Activated CD4-positive, alpha-beta T cell treated with anti-CD3 and anti-CD28 coated beads, Interleukin-2, amount 10 ng/mL, durations not matched to agents 24 days and 14 days (primary cell): ENCODE measurements at places on chromosomes 2 and 18.

DNA sequence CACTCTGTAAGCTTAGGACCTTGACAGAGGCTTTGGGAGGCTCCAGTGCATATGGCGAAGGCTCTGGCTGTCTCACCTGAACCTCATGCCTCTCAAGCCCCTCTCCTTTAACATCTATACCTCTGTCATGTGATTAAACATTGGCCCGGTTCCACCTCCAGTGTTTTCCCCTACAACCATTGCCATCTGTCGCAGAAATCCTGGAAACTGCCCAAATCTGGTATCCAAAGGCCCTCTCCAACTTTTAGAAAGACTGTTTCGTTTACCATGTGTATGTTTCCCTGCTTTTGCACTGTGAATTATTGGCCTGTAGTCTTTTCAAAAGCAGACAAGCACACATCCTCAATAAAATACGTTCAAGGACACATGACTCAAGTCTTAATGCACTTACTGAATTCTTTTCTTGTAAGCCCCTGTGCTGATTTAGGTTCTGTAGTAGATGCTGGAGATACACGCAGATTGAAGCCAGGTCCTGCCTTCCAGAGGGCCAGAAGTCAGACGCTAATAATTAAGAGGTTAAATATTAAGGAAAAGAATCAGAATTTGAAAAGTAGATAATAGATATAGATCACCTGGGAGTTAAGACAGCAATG lies 386.4 kb upstream of the SLC14A2 start:
- DNase-seq, result no peak

DNA sequence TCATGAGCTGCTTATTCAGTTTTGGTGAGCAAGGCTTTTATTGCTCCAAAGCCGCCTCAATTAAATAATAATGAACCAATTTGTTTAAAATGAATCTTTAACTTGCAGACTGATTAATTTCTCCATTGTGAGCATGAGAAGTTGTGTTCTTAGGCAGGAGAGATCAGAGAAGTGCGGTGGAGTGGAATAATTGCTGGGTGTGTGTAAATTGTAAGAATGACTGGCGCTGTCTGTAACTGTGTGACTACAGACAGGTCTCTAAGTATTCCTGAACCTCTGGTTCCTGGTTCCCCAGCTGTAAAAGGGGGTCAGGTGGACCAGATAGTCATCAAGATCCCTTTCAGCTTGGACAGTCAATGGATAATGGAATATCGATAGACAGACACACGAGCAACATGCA lies 98.0 kb upstream of the EFEMP1 start:
- DNase-seq, result no peak

- no peak for DNase-seq
Measured at GRCh38 chr18:6373187-6373586, 41.5 kb downstream of the L3MBTL4 start.

- DNase-seq, result no peak
Measured at GRCh38 chr2:65388596-65389390, 43.6 kb downstream of the SPRED2 start.

DNA sequence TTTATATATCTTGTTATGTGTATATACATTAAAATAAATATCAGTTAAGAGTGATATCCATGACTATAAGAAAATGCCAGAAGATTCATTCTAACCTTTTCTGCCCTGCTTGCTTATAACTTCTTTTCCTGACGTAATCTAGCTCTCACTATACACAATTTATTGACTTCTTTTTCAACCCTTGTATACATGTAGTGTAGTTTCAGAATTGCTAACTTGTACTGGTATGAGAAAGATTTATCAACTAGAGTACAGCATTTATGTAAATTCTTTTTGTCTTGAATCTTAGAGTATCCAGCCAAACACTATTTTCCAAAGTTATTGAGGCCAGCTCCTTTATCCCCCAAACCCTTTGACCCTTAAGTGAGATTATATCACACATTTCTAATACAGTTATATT lies 798.0 kb upstream of the RAB6C start:
- DNase-seq, result no peak

DNA sequence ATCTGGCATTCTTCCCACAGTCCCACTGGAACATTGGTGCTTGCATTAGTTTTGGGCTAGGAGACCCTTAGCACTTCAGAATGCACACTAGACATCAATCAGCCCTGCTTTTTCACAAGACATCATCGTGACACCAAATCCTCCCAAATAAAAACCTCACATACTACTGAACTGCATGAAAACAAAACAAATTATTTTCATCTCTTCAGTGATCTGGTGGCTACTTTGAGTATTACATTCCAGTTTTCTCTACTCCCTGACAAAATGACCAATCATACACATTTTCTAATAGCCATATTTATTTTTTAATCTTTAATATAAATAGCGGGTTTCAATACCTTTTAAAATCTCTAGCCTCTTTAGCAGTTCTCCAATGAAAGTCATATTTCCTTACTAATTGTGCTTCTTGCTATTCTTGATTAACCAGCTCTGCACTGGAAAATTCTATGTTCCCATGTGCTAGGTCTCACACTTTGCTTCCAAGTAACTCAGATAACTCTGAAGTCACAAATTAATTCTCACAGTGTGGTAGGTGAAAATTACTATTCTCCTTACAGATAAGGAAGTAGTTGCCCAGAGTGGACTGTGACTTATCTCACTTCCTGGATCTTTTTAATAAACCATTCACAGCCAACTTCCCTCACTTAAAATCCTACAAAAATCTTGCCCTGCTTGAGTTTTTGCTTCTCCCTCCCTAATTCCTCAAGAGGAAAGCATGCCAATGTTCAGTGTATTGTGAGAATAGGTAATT lies 82.5 kb upstream of the EPB41L3 start:
- DNase-seq, result no peak

GRCh38 chr18:21342372-21342771 lies 100.3 kb downstream of the GREB1L start:
- no peak for DNase-seq

DNA sequence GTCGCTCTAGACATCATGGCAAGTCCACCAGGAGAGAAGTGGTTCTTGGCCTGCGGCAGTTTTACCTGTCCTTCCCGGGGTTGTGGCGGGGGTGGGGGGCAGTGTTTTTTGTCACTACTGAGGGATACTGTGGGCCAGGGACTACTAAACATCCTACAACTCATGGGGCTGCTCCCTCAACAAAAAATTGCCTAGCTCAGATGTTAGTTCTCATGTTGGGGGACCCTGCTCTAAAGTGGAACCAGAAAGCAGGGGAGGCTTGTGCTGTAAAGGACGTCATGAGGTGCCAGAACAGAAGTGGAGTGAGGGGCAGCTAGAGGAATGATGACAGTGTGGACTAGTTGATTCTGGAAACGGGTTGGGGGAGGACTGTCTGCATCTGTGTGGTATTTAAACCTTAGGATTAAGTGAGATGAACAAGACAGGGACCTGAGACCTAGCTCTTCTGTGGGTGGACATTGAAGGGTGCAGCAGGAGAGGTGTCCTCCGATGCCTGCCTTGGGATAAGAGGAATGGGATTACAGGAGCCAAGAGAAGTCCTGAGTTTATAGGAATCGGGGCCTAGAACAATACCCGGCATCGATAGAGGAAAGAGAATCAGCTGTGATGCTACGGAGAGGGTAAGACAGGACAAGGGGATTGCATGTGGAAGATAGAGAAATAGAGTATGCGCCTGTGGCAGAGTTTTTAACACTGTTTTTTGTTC lies 2.7 kb downstream of the RPL31 start:
- DNase-seq, result no peak

DNA sequence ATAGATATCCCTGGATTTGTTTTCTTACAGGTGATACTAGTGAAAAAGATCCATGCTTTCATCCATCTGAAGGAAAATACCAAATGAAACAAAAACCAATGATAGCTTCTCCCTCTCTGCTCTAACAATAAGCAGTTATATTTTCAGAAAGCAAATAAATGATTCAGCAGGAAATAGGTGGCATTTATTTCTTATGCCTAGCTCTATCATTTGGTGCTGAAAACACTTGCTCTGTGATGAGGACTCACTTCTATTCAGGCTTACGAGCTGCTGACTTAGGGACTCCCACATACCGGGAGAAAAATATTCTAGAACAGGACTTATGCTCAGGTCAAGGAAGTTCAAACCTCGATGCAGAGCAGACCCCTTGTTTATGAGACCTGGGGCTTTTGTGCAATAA lies 142.6 kb downstream of the SETBP1 start:
- no peak for DNase-seq

- DNase-seq, result no peak
Measured at GRCh38 chr2:204160989-204161388, 224.4 kb downstream of the ICOS start.

- no peak for DNase-seq
Measured at GRCh38 chr18:52341608-52342381, 1.8 kb downstream of the DCC start.

GRCh38 chr18:12310762-12311161 lies 2.7 kb downstream of the TUBB6 start:
- DNase-seq, result no peak

DNA sequence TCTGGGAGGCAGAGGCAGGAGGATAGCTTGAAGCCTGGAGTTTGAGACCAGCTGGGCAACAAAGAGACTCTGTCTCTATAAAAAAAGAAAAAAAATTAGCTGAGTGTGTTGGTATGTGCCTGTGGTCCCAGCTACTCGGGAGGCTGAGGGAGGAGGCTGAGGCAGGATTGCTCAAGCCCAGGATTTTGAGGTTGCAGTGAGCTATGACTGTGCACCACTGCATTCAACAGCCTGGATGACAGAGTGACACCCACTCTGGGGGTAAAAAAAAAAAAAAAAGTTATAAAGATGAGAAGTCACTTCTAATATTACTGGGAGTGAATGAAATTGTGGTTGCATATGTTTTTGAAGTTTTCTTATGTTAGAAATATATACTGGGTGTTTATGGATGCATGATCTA lies 71.6 kb downstream of the C2orf74 start:
- no peak for DNase-seq

DNA sequence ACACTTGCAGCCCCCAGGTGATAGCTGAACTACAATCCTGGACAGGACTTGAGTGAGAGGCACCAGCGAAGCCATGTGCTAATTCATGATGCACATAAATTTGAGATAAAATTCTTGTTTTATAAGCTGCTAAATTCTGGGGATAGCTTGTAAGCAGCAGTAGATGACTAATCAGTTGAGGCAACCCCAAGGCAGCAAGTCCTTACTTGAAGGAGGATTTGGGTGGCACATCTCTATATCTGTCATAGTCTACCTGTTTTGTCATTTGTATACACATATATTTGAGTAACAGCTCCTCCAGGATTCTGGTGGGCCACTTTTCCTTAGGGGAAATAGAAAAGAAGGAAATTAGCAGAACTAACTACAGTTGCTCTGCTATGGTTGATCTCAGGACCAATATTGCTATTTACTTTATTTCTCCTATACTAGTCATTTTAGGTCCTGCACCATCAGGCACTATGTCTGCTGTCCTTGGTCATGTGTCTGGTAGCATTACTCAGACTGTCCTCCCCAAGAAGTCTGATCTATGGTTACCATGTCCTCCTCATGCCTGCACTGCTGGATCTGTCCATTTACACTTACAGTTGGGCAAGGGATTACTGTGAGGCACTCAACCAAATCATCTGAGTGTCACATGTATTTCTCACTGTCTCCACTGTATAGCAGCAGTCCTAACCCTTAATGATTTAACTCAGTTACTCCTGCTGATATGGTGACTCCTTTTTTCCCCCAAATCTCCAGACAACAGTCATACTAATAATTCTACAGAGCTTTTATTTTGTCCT lies 436.0 kb upstream of the CWC22 start:
- DNase-seq, result no peak

DNA sequence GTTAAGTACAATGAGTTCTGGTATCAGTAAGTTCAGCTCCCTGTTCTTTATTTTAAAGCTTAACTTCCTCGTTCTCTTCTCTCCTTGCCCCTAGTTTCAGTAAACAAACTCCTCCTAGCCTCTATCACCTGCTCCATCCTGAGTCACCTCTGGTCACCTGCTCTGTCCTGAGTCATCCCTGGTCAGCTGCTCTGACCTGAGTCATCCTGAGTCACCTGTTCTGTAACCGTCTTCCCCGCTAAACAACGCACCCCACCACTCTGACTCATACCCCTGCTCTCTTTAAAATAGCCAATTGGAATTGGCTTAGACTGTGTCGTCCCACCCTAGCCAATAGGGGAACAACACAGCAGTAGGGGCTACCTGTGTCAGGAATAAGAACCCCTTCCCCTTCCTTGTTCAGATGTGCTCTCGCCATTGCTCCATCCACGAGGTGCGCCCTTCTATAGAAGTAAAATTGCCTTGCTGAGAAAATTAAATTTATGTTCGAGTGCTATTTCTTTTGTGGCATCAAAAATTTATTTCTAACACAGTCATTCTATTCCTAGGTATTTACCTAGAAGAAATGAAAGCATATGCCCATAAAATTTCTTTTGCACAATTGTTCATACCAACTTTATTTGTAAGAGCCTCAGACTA lies 24.9 kb upstream of the RMND5A start:
- no peak for DNase-seq

- no peak for DNase-seq
Measured at GRCh38 chr2:169260846-169261642, 101.3 kb downstream of the LRP2 start.

DNA sequence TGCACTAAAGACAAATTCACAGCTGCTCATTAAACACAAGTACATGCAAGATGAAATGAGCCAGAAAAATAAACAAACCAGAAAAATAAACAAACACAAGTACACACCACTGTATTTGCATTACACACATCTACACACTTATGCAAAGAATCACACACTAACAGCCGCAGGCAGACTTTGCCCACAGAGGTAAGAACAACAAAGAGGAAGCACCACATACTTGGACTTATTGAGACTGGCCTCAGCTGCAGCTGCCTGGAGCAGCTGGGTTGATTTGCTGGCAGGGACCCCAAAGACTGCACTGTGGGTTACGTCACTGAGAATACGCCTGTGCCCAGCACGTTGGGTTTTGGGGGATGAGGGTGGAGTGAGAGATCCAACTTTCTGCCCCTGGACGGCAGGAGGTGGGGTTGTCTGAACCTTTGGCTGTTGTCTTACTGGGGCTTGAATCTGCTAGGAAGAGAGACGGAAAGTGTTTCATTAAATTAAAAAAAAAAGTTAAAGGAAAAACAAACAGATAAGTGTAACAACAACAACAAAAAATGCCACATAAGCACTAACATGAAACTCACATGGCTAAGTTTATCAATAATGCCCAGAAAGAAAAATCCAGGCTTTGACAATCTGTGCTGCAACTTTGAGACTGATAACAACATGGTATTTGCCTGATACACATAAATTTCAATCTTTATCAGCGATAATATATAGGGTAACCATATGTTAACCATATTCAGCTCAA lies 71.9 kb upstream of the NFU1 start:
- no peak for DNase-seq

DNA sequence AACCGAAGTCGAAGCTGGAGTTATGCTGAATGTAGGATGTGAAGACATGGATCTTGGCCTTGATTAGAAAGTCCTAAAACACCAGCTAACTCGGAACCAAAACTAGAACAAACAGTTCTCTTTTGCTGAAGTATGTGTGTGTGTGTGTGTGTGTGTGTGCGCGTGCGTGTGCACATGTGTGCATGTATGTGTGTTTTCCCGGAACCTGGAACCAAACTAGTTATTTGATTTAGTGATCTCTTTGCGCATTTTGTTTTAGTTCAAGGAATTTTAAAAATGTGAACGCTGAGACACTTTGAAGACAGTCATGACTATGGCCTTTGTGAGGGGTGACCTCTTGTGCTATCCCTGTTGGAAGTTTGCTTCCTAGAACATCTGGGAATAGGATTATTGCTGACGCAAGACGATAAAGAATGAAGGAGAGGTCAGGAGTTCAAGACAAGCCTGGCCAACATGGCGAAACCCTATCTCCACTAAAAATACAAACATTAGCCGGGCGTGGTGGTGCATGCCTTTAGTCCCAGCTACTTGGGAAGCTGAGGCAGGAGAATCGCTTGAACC lies 23.8 kb downstream of the FHL2 start:
- DNase-seq, result no peak

GRCh38 chr2:30763151-30763660 lies 44.0 kb downstream of the CAPN13 start:
- DNase-seq, result no peak

- DNase-seq, result no peak
Measured at GRCh38 chr2:81334046-81334445, 1029.5 kb upstream of the LRRTM1 start.
